Karpas-422 (cell line): ENCODE measurements at places on chromosomes 2 and 18.

DNA sequence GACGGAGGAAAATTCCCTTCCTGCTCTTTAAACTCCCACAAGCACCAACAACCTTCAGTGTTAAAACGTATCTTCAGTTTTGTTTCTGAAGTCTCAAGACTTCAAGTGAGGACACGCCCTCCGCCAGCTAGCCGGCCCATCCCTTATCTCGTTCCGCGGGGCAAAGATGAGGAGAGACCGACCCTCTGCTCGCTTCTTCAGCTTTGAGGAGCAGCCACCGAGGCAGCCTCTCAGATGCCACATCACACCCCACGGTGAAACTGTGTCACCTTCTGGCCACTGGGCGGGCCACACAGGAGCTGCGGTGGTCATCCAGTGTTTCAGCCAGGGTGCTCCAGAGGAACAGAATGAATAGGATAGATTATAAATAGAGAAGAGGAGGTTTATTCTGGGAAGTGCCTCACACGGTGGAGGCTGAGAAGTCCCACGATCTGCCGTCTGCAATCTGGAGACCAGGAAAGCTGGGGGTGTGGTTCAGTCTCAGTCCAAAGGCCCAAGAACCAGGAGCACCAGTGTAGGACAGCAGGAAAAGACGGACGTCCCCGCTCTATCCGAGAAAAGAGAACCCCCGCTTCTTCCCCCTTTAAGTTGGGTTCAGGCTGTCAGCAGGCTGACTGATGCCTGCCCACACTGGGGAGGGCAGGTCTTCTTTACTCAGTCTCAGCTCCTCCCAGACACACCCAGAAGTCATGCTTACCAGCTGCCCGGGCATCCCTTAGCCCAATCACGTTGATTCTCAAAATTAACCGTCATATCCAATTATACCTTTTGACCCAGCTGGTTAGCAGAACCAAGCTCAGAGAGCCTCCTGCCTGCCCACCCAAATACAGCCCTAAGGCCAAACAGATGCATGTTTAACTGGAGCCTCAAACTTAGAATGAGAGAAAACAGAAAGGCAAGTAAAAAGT lies 399.7 kb upstream of the ID2 start:
- peaks cover 29% of the 10 kb centered on the region for H3K4me1 ChIP-seq
- no peaks in the 10 kb centered on the region for H3K27me3 ChIP-seq
- no peaks in the 10 kb centered on the region for H3K36me3 ChIP-seq
- DNase-seq: no peak
- no peak overlapping the region for H3K4me3 ChIP-seq

DNA sequence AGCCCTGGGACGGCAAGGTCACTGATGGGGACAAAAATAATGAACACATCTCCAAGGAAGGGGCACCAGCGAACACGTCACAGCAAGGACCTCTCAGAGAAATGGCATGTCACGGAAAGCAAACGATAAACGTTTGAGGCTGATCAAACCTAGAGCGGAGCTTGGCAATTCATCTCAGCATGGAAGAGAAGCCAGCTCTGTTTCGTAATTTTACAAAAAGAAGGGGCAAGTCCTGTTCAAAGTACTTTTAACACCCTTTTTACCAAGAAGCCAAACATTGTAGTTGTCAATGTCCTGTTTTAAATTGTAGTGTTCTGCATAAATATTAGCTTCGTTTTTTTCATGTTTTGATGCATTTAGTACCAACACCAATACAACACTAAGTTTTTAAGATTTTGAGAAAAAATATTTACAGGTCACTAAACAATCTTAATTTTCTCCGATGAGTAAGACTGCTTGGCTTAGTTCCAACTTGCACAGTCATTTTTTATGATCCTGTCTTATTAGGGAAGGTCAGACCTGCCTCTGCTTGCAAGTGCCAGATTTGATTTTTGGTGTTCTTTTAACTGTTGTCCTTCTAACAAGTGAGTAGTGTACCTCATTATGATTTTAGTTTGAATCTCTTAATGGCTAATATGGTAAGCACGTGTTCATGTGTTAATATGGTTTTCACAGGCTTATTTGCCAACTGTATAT lies 818.5 kb upstream of the SALL3 start:
- H3K27me3 ChIP-seq: no peaks in the 10 kb centered on the region
- no peak overlapping the region for H3K4me3 ChIP-seq
- no peaks in the 10 kb centered on the region for H3K4me1 ChIP-seq
- H3K36me3 ChIP-seq: no peaks in the 10 kb centered on the region

GRCh38 chr2:127379712-127380355 lies 7.9 kb downstream of the MAP3K2 start:
- peaks cover 15% of the 10 kb centered on the region for H3K36me3 ChIP-seq
- no peaks in the 10 kb centered on the region for H3K4me1 ChIP-seq
- no peak overlapping the region for H3K4me3 ChIP-seq
- no peak overlapping the region for H3K27ac ChIP-seq
- no peak for DNase-seq

DNA sequence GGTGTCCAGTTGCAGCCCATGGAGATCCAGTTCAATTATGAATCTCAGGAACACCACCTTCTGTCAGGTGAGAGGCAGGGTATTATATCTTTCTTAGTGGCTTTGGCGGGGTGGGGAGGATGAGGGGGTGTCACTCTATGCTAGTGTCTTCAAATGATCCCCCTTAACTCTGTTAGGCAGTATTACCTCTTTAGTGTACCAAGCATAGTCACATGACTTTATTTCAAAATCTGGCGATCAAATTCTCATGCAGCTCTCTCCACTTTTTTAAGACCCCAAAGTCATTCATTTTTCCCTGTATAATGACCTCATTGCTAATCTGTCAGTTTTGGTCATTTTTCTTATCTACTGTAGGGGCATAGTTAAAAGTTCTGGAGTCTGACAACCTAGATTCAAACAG lies 1.1 kb upstream of the ZSCAN30 start:
- DNase-seq: no peak
- H3K4me3 ChIP-seq: peak overlapping the region; percentile 99
- peaks cover 55% of the 10 kb centered on the region for H3K36me3 ChIP-seq
- H3K4me1 ChIP-seq: peaks cover 19% of the 10 kb centered on the region

DNA sequence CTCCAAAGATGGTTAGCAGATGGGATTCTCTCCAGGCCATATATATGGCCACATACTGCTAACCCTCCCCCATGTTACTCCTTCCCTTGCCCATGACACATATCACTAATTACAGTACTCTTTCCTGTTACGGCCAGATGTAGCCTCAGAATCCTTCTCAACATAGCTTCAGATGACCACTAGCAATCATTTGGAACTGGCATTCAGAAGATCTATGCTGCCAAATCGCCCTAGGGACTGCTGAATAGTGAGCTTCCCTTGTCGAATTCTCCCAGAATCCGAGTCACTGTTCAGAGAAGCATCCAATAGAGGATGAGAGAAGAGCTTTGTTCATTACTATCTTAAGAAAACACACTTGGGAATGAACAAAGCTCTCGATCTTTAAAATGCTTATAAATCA lies 121.2 kb upstream of the TANK start:
- no peaks in the 10 kb centered on the region for H3K27me3 ChIP-seq
- peaks cover 8% of the 10 kb centered on the region for H3K4me1 ChIP-seq

GRCh38 chr2:3659447-3660432 lies 1.7 kb downstream of the ALLC start:
- H3K36me3 ChIP-seq: no peaks in the 10 kb centered on the region
- peaks cover 4% of the 10 kb centered on the region for H3K4me1 ChIP-seq
- H3K27ac ChIP-seq: no peak overlapping the region
- H3K4me3 ChIP-seq: no peak overlapping the region

DNA sequence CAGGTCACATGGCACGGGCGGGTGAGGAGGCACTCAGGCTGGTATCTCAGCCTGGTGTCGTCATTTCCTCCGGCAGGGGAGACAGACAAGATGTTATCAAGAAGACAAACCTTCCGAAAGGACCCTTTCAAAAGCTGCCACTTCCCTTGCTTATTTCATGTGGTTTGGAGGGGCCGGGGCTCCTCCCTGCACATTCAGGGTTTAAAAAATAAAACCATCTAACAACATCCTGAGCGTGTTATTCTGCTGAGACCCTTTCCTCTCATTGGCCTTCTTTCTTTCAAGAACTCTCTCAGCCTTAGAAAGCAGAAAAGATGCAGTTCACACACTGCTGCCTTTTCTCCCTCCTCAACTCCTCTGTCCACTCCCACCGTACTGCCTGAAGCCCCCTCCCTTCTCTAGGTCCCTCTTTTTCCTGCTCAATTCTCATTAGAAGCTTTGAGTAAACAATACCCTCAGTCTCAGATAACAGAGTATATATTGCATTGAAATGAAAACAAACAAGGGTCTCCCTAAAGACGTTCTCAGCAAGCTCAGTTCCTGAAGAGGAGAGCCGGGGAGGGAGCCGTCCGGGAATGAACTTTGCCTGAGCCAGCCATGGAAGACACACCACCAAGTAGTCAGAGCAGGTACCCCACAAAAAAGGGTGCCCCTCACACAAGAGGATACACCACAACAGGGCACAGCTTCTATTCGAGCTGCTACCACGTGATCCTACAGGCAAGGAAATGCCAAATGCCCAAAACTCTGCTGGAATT lies 9.7 kb downstream of the SMAD7 start:
- H3K36me3 ChIP-seq: no peaks in the 10 kb centered on the region
- DNase-seq: no peak
- no peak overlapping the region for H3K4me3 ChIP-seq
- no peak overlapping the region for H3K27ac ChIP-seq
- 0 out of 2 replicates have a peak, but pooled peaks cover 2% of the 10 kb centered on the region for H3K4me1 ChIP-seq
- H3K27me3 ChIP-seq: no peaks in the 10 kb centered on the region; the same call in 1 of the 2 replicates

DNA sequence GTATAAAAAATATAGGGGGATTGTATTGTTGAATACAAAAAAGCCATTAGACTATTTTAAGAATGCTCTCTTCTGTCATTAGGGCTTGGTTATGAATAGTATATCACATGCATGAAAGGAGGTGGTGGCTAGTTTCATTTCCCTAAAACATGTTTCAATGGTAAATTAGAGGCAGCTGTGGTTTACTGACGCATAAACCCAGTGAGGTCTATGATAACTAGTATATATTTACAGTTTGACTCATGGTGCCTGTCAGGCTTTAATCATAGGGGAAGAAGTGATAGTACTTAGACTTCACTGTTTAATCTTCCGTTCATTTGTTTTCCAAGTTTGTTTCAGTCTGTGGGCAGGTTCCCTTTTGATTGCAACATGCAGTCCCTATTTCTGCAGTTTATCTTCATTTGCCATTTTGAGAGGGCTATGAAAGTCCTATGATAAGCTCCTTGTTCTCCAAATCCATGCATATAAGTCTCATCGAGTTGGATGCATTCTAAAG lies 55.1 kb upstream of the MAP4K3 start:
- peak overlapping the region; percentile 55 for H3K4me3 ChIP-seq
- peak overlapping the region; percentile 92 for H3K27ac ChIP-seq
- no peaks in the 10 kb centered on the region for H3K27me3 ChIP-seq
- H3K36me3 ChIP-seq: no peaks in the 10 kb centered on the region

DNA sequence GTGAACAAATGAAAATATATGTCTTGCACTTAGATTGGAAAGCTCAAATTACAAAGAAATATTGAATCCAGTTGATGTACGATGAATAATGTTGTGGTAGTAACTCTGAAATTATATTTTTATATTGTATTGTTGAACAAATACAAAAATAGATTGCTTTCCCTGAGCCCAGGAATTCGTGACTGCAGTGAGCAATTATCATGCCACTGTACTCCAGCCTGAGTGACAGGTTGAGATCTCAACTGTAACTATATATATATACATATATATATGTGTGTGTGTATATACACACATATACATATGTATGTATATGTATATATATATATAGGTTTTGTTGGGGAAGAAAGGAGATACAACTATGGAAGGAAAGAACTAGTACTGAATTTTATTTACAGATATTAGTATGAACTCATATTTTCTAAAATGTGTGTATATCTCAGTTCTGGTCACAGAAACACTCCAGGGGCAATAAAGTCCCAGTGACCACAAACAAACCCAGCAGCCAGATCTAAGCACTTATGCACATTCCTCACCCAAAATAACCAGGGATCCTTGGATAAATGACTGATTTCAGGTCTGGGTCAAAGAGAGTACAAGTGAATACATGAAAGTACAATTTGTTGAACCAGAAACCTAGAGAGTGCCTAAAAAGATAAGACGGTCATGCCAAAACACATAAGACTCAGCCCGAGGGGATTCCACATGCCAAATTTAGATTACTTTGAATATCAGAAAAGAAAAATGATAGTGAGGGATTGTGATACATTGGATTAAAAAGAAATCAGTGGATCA lies 146.3 kb downstream of the TMX3 start:
- no peaks in the 10 kb centered on the region for H3K36me3 ChIP-seq
- H3K27me3 ChIP-seq: no peaks in the 10 kb centered on the region
- no peaks in the 10 kb centered on the region for H3K4me1 ChIP-seq

- no peak overlapping the region for H3K27ac ChIP-seq
- no peaks in the 10 kb centered on the region for H3K36me3 ChIP-seq
- no peaks in the 10 kb centered on the region for H3K27me3 ChIP-seq
- DNase-seq: no peak
These were observed 141.2 kb upstream of the LGALSL start for GRCh38 chr2:64312622-64313397.
